MCF 10A (cell line): ENCODE measurements at places on chromosomes 6 and 20.
A peak's percentile ranks its signal among the peaks of the same experiment; 100 is the strongest.

DNA sequence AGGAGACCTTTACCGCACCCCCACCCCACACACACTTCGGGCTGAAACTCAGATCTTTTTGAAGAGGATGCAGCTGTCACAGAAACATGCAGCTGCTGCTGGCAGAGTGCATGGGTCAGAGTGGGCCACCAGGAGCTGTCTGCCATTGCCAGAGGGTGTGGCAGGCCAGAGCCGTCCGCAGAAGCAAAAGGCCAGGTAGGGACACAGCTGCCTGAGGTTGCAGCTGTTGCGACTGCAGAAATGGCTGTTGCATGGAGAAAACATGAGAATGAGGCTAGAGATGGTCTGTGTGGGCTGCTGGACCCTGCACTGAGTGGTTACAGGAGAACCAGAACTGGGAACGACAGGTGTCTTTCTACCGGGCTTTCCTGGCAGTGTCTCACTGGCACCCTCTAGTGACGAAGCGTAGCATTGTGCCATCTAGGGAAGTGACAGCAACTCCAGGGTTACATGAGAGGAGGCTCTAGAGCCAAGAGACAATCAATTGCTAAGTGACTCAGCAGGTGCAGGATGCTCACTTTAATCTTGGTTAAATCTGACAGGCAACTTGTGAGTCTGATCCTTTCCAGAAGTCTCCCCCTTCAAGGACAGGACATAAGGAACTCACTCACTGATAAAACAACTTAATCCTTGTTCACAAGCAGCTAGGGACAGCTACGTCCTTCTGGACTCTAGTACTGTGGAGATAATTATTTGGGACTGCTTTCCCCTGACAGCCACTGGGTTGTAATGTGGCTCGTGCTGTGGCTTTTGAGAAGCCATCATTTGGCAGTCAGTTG lies 29.1 kb upstream of the SERPINB9 start:
- H3K27ac ChIP-seq, result no peak overlapping the region
- no peaks in the 10 kb centered on the region for H3K27me3 ChIP-seq
- H3K4me3 ChIP-seq, result no peak overlapping the region
- H3K4me1 ChIP-seq, result no peaks in the 10 kb centered on the region

DNA sequence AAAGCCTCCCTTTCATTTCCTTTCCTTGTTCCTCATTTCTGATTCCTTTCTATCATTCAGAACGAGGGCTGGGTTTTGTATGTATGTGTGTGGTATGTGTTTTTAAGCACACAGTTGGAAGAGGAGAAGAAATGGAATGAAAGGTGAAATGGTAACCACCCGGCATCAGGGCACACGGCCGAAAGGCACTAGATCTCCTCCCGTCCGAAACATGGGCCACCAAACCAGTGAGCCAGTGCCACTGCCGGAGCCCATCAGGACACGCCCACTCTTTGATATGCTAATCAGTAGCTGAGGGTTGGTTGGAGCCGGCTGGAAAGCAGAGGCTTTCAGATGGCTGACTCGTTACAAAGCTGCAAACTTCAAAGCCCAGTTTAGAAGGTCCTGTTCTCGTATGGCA lies 228.6 kb upstream of the JARID2 start:
- no peaks in the 10 kb centered on the region for H3K27me3 ChIP-seq
- no peak for DNase-seq
- no peaks in the 10 kb centered on the region for H3K4me1 ChIP-seq
- no peaks in the 10 kb centered on the region for H3K36me3 ChIP-seq
- no peak overlapping the region for H3K27ac ChIP-seq
- H3K4me3 ChIP-seq, result no peak overlapping the region

- H3K27me3 ChIP-seq, result no peaks in the 10 kb centered on the region
- H3K36me3 ChIP-seq, result no peaks in the 10 kb centered on the region
- no peak for DNase-seq
- H3K4me3 ChIP-seq, result no peak overlapping the region
Observed at GRCh38 chr6:130873746-130874145, 46.5 kb downstream of the SMLR1 start.

- peaks cover 15% of the 10 kb centered on the region for H3K4me1 ChIP-seq
- no peaks in the 10 kb centered on the region for H3K27me3 ChIP-seq
- no peaks in the 10 kb centered on the region for H3K36me3 ChIP-seq
- H3K27ac ChIP-seq, result peak overlapping the region; percentile 17
- peak overlapping the region; percentile 8 for H3K4me3 ChIP-seq
Observed at GRCh38 chr6:56938649-56939191, 16.2 kb upstream of the BEND6 start.

GRCh38 chr20:21693322-21693721 lies 12.1 kb upstream of the PAX1 start:
- no peaks in the 10 kb centered on the region for H3K36me3 ChIP-seq
- H3K27me3 ChIP-seq, result peaks cover 42% of the 10 kb centered on the region
- H3K27ac ChIP-seq, result no peak overlapping the region

- no peaks in the 10 kb centered on the region for H3K36me3 ChIP-seq
- no peak overlapping the region for H3K4me3 ChIP-seq
- H3K4me1 ChIP-seq, result peaks cover 23% of the 10 kb centered on the region
- H3K27me3 ChIP-seq, result no peaks in the 10 kb centered on the region
- peak; percentile 16 for DNase-seq
Observed at GRCh38 chr6:39684790-39685488, 40.3 kb downstream of the KIF6 start.

DNA sequence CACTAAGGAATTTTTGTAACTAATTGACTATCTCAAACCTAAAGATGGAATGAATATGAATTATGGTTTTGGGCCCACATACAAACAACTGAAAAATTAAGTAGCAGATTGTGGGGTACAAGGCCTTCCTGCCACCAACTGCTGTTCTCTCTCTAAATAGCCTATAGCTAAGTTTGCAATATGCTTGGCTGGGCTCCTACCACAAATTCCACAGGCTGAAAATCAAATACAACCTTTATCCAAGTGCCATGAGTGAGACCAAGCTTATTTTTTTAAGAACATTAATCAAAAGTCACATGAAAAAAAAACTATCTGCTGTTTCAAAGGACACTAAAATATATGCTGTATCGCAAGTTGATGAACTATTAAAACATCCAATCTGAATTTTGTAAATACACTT lies 52.1 kb downstream of the TENT5A start:
- DNase-seq, result no peak
- H3K4me1 ChIP-seq, result peaks cover 5% of the 10 kb centered on the region
- no peak overlapping the region for H3K27ac ChIP-seq
- H3K4me3 ChIP-seq, result no peak overlapping the region
- H3K36me3 ChIP-seq, result no peaks in the 10 kb centered on the region

GRCh38 chr6:108002365-108003221 lies 44.6 kb upstream of the SEC63 start:
- H3K4me1 ChIP-seq, result peaks cover 16% of the 10 kb centered on the region
- no peaks in the 10 kb centered on the region for H3K27me3 ChIP-seq
- peak overlapping the region; percentile 68 for H3K27ac ChIP-seq
- peak; percentile 54 for DNase-seq
- no peaks in the 10 kb centered on the region for H3K36me3 ChIP-seq

GRCh38 chr20:49483018-49483695 lies 689 bp upstream of the KCNB1 start:
- H3K27me3 ChIP-seq, result peaks cover 3% of the 10 kb centered on the region
- no peak for DNase-seq
- no peak overlapping the region for H3K27ac ChIP-seq
- peak overlapping the region; percentile 69 for H3K4me3 ChIP-seq

DNA sequence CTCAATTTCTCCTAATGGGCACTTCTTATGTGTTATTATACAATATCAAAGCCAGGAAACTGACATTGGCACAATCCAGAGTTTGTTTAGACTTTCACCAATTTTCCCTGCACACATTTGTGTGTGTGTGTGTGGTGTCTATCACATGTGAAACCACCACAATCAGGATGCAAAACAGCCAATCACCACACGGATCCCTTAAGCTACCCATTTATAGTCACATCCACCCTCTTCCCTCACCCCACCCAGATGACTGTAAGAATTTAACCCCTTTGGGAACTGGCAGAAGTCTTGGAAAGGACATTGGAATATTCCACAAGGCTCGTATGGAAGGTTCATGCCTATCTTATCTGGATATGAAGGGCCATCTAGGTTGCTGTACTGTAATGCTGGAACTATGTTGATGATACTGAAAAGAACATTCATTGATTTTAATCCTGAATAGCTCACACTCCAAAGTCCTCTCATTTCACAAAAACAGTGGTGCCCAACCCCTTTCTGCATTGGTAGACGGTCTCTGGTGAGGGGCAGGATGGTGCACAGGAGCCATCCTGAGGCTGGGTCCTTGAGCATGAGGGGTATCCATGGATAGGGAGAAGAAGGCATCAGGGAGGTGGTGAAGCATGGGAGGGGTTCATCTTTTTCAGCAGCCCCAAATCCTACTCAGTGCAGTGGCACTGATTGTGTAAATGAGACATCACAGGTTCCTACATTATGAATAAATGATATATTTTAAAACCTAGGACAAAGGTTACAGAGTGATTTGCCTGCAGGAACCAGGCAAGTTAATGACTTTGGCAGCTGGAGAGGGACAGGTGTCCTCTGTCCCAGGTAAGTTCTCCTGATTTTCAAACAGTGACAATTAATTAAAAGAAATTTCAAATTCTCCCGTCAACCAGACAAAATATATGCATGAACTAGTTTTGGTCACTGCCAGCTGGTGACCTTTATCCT lies 12.1 kb upstream of the CTCFL start:
- H3K4me3 ChIP-seq, result no peak overlapping the region
- H3K4me1 ChIP-seq, result no peaks in the 10 kb centered on the region
- H3K27ac ChIP-seq, result no peak overlapping the region
- H3K36me3 ChIP-seq, result no peaks in the 10 kb centered on the region

DNA sequence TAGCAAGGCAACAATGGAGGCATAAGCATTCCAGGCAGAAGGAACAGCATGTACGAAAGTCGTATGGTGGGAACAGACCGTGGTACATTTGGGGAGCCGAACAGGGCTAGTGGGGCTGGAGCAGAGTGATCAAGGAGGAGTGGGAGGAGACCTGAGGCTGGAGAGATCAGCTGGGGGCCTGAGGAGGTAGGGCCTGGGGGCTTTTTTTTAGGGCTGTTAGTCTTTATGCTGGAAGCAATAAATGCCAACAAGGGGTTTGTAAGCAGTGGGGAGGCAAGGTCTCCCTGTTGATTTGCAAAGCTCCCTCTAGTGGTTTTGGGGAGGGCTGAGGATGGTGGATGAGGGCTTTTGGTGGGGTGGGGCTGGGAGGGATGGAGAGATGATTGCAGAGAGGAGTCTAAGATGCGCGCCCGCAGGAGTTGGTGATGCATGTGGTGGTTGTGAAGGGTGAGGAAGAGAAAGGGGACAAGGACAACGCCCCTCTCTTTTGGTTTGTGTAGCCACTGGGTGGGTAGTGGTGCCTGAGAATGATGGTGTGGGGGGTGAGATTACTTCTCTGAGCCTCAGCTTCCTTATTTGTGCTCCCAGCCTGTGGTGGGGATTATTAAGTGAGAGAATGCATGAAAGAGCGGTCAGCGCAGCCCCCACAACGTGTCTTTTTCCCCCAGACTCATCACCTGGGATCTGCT lies 74.1 kb upstream of the TOX2 start:
- DNase-seq, result peak; percentile 53
- H3K27ac ChIP-seq, result no peak overlapping the region
- no peaks in the 10 kb centered on the region for H3K27me3 ChIP-seq
- no peak overlapping the region for H3K4me3 ChIP-seq
- peaks cover 20% of the 10 kb centered on the region for H3K4me1 ChIP-seq
- H3K36me3 ChIP-seq, result no peaks in the 10 kb centered on the region

GRCh38 chr6:89045576-89045975 lies 35.0 kb upstream of the PNRC1 start:
- peaks cover 22% of the 10 kb centered on the region for H3K4me1 ChIP-seq
- no peaks in the 10 kb centered on the region for H3K27me3 ChIP-seq
- H3K27ac ChIP-seq, result no peak overlapping the region

- H3K36me3 ChIP-seq, result peaks cover 13% of the 10 kb centered on the region
- H3K27me3 ChIP-seq, result no peaks in the 10 kb centered on the region
- H3K4me1 ChIP-seq, result peaks cover 52% of the 10 kb centered on the region
- DNase-seq, result peak; percentile 76
- peak overlapping the region; percentile 87 for H3K4me3 ChIP-seq
Observed at GRCh38 chr20:50152394-50153152, 950 bp downstream of the PEDS1 start.

DNA sequence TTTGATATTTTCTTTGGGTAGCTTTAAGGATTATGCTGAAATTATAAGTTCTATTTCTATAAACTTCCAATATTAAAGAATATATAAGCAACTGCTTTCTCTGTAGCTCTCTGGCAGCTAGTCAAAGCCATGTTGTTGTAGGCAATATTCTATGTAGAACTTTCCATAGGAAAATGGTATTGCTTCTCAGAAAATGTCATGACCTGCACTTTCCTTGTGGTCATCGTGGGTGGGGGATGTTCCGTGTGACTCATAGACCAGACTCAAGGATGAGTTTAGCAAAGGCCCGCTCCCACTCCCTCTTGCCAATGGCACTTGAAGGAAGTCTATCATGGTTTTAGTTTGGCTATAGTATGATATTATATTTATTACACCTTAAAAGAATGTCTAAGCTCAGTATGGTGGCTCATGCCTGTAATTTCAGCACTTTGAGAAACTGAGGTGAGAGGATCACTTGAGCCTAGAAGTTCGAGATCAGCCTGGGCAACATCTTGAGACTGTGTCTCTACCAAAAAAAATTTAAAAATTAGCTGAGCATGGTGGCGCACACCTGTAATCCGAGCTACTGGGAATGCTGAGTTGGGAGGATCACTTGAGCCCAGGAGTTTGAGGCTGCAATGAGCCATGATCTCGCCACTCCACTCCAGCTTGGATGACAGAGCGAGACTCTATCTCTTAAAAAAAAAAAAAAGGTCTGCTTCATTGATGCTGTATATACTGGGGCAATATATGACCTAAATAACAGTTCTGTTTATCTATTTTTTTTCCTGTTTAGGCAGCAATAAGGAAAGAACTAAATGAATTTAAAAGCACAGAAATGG lies 36.6 kb upstream of the LTV1 start:
- peak; percentile 67 for DNase-seq
- no peak overlapping the region for H3K4me3 ChIP-seq
- no peaks in the 10 kb centered on the region for H3K27me3 ChIP-seq

- no peak overlapping the region for H3K4me3 ChIP-seq
- peaks cover 70% of the 10 kb centered on the region for H3K36me3 ChIP-seq
- DNase-seq, result no peak
- H3K27me3 ChIP-seq, result no peaks in the 10 kb centered on the region
Observed at GRCh38 chr6:42025845-42026243, 24.5 kb upstream of the TAF8 start.

DNA sequence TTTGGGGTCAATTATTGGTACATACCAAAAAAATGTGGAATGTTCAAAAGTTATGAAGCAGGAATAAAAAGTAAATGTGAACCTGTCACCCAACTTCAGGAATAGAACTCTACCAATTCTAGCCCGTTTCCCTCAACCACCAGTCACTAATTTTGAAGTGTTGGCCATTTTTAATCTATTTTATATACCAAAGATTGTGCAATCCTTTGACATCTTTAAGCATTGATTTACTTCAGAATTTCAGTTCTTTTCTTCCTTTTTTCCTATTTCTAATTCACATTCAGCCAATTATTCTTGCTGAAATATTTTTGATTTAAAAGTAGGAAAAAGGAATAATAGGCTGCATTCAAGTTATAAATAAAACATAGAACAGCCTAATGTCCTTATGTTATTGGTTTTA lies 46.9 kb upstream of the SMIM28 start:
- H3K4me1 ChIP-seq, result no peaks in the 10 kb centered on the region
- H3K36me3 ChIP-seq, result no peaks in the 10 kb centered on the region
- H3K27me3 ChIP-seq, result no peaks in the 10 kb centered on the region
- no peak overlapping the region for H3K27ac ChIP-seq
- DNase-seq, result no peak

GRCh38 chr6:63352069-63352543 lies 32.3 kb upstream of the LGSN start:
- DNase-seq, result peak; percentile 60
- H3K4me3 ChIP-seq, result no peak overlapping the region
- H3K27me3 ChIP-seq, result no peaks in the 10 kb centered on the region
- H3K4me1 ChIP-seq, result peaks cover 14% of the 10 kb centered on the region
- H3K36me3 ChIP-seq, result no peaks in the 10 kb centered on the region
